HFFc6 (cell line): ENCODE measurements at places on chromosomes 1 and 21.
A peak's percentile ranks its signal among the peaks of the same experiment; 100 is the strongest.

DNA sequence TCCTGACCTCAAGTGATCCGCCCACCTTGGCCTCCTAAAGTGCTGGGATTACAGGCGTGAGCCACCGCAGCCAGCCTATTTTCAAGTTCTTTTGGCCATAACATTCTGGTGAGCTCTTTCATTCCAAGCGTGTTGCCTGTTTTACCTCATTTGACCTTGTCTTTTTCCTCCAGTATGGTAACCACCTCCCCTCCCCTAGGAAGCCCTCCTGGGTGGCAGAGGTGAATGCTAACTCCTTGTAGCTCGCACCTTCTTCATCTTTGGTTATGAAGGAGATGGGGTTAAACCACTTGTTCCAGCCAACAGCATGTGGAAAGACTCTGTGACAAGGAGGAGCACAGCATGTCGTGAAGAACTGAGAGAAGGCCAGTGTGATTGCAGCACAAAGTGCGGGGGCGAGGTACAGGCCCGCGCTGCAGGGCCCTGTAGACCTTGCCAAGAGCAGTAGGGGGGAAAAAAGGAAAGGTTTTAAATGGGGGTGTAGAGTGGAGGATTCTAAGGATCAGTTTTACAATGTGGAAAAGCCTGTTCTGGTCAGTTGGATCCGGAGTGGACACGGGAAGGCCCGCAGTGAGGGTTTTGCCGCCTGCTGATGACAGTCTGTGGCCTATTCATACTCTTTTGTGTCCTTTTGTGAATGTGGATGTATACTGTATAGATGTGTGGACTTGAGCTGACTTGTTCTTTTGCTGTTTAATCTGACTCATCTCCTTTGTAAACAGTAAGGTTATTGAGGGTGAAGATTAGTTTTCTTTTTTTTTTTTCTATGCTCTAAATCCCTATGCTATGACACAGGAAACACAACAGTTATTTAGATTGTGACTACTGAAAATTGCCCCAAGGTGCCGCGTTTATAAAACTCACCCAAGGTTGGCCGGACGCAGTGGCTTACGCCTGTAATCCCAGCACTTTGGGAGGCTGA is 7.5 kb upstream of the ZNF436 start:
- peak; percentile 94 for DNase-seq

GRCh38 chr1:56180520-56181190 is 398.7 kb downstream of the PLPP3 start:
- no peak for DNase-seq

GRCh38 chr1:70674941-70675685 is 264.0 kb downstream of the CTH start:
- no peak for DNase-seq

GRCh38 chr1:150536836-150537731 is 12.1 kb upstream of the ADAMTSL4 start:
- no peak for DNase-seq

DNA sequence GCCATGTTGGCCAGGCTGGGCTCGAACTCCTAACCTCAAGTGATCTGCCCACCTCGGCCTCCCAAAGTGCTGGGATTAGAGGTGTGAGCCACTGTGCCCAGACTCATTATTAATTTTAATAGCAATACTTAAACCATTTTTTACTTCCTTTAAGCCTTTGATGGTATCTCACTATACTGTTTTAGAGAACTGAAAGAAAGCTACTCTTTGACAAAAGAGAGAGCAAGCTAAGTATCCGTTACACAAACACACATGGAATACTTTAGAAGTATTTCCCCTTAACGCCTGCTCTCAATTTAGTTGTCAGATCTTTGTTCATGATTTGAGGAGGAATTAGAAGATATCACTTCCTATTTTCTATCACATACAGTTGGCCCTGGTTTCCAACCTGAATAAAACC is 189.4 kb downstream of the COP1 start:
- no peak for DNase-seq

DNA sequence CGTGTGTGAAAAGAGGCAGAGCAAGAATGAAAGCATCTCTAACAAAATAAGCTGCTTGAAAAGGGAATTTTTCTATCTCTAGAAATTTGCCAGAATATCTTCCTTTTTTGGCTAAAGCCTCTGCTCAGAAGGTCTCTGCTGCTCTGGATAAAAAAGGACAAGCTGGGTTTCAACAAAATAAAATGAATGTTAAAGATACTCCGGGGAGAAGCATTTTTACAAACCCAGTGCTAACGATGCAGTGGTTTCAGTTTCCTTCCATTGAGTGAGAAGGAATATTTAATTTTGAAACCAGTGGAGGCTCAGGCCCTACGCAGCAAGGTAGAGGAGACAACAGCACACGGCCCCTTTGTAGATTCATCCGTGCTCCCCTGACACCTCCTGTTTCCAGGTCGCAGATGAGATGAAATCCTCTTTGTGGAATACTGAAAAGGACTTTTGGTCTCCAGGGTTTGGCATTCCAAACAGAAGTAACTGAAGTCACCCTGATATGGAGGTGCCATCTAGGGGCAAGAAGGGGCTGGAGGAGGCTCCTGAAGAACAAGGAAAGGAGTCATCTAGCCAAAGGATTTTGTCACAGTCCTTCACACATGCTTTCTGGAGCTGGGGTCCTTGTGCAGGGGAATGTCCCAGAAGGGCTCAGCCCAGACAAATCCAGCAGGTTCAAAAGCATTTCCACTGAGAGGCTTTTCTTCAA is 65.7 kb upstream of the SYT6 start:
- no peak for DNase-seq
